Left cardiac atrium (tissue), 4 donors: ENCODE measurements at places on chromosomes 5 and 9.

GRCh38 chr5:160020266-160020770, 11.4 kb downstream of the TTC1 start:
- no peak for DNase-seq

DNA sequence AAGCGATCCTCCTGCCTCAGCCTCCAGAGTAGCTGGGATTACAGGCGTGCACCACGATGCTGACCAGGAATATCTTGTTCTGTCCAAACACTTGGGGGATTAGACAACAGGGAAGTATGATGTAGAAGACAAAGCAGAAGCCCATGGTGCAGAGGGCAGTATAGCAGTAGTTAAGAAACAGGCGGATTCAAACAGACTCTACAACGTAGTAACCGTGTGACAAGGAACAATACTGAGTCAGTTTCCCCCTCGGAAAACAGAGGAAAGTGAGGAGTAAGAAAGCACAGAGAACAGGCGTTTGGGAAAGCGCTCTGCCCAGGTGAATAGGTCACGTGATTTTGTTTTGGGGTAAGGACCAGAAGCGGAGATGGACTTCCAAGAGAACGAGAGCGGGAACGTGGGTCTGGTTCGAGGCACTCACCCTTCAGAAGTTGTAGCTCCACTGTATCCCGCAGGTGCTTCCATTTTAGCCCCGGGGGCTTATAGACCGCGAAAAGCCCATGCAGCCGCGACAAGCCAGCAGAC, 306 bp downstream of the TRUB2 start:
- no peak for DNase-seq

GRCh38 chr5:173331956-173332479, 3.8 kb upstream of the STC2 start:
- peak; percentile 92 for DNase-seq

DNA sequence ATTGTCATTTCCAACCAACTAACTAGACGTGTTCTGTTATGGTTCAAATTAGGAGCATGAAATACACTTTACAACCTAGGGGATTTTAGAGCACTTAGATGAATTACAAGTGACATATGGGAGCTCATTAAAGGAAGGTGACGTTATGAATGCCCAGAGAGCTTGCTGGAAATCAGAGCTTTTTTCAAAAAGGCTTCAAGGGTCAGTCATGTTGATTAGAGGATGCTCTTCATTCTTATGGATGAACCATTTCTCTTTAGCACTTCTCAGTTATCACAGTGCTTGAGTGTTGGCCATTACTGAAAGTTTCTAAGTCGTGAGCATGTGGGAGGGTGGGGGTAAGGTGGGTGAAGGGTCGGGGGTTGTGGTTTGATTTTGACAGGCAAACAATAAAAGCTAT, 1245.5 kb upstream of the DMAC1 start:
- DNase-seq, result no peak

GRCh38 chr5:173919443-173919842, 31.3 kb downstream of the CPEB4 start:
- no peak for DNase-seq

DNA sequence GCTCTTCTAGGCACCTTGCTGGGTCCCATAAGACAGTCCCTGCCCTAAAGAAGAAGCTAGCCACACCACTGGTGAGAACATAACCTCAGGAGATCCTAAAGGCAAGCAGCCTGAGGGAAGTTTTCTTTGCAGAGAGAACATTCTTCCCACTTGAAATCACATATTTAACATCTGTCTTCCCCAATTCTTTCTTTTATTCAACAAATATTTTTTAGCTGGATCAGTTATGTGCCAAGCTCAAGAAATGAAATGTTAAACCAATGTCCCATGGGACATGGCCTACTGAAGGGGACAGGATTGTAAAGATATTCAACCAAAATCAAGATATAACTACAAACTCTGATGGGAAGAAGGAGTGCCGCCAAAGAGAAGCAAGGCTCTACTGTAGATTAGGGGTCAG, 36.5 kb downstream of the FOXI1 start:
- DNase-seq, result no peak

- DNase-seq, result no peak
These were observed 153.6 kb downstream of the GNAQ start for GRCh38 chr9:77877976-77878375.

GRCh38 chr9:95092262-95093072, 225.0 kb downstream of the FANCC start:
- DNase-seq, result peak; percentile 62

DNA sequence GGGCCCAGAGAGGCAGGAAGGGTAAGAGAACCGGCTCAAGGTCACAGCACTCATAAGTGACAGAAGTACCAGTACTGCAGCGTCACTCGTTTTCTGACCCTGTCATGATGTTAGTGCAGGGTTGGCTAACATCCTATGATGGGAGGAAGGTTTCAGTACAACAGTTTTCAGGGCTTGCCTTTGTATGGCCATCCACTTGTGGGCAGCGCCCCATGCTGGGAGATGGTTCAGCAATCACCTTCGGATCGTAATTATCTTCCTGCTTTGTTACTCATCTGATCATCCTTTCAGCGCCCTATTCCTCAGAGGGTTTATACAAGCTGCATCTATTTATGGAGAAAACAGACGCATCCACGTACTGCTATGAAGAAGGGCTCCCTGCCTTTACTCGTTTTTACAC, 2.4 kb downstream of the MAP1B start:
- no peak for DNase-seq

DNA sequence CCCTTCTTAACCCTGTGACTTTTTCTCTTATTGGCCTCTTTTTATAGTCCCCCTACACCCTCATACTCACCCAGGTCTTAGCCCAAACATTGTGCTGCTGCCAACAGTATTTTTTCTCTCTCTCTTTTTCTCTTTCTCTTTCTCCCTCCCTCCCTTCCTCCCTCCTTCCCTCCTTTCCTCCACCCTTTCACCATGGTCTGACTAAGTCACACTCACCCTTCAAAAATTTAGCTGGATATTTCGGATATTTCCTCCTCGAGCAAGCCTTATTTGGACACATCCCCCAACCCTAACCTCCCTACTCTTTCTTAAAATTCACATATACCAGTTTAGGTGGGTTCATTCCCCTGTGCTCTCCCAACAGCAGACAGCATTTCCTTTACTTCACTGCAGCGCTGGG, 64.7 kb downstream of the FGF1 start:
- no peak for DNase-seq

- DNase-seq, result no peak
These were observed 342.5 kb downstream of the NFIB start for GRCh38 chr9:13971415-13971814.

DNA sequence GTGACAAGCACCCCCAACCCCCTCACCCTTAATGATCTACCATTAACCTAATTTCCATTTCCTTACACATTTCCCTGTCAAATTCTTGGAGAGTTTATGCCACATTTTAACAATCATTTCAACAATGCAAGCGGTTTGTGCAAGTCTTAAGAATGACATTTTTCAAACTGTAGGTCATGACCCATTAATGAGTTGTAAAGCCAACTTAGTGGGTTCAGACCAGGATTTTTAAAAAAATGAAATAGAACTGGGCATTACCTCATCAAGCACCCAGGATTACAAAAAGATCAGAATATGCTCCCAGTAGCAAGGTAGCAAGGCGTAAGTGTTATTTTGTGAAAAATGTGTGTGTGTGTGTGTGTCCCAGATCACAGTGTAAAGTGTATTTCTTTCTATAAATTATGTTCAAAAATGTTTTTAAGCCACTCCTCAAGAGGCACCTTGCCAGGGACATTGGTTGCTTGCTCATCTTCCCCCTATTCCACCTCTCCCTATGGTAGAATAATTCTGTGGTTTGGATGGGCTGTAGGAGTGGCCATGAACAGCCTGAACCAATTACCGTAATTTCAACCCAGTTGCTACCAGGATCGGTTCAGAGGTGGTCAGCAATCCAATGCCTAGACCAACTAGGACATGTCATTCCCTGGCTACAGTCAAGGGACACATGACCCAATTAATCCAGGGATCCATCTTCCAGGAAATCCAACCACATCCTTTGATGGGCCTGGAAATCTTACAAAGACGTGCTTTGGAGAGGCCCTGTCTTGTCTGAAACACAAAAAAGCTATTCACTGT, 14.4 kb upstream of the TGFBR1 start:
- no peak for DNase-seq
